D341Med (cell line): ENCODE measurements at places on chromosomes 4 and X.

DNA sequence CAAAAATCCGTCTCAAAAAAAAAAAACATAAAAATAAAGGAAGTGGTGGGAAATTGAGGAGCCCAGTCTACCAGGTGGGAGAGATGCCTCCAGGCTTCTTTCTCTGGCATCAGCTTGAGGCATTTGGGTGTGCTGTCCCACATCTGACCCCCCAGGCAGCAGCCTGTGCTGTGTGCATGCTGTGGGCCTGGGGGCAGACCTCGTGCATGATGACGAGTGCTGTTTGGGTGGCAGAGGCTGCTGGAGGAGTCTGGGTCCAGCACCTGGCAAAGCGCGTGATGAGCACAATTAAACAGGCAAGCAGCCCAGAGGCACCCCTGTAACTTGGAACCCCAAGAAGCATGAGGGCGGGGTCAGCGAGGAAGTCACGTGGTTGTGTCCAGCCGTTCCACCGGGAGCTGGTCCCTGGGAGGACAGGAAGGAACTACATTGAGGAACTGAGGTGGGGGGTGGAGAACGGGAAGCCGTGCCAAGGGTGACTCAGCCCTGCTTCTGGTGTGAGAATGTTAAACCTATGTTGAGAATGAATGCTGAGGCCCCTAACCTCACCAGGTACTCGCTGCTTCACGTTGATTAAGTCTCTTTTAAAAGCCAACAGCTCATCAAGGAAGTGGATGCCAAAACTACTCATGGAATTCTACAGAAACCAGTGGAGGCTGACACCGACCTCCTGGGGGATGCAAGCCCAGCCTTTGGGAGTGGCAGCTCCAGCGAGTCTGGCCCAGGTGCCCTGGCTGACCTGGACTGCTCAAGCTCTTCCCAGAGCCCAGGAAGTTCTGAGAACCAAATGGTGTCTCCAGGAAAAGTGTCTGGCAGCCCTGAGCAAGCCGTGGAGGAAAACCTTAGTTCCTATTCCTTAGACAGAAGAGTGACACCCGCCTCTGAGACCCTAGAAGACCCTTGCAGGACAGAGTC, 6.1 kb downstream of the TACC3 start:
- no peak for DNase-seq

DNA sequence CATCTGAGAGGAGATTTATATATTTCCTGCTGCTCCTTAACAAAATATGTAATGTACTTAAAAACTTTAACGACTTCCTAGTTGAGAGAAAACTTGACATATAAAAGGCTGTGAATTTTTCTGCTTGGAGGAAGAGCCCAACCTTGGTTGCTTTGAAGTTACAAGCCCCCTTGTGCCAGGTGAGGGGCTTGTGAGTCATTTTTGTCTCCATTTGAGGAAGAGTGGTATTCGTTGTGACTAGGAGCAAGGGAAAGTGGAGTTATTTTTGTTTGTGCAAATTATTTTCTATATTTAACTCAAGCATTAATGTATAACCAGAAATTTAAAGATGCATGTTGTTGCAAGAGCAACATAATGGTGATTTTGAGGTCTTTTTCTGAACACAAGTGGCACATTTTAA, 99.0 kb upstream of the DDX3X start:
- no peak for DNase-seq

DNA sequence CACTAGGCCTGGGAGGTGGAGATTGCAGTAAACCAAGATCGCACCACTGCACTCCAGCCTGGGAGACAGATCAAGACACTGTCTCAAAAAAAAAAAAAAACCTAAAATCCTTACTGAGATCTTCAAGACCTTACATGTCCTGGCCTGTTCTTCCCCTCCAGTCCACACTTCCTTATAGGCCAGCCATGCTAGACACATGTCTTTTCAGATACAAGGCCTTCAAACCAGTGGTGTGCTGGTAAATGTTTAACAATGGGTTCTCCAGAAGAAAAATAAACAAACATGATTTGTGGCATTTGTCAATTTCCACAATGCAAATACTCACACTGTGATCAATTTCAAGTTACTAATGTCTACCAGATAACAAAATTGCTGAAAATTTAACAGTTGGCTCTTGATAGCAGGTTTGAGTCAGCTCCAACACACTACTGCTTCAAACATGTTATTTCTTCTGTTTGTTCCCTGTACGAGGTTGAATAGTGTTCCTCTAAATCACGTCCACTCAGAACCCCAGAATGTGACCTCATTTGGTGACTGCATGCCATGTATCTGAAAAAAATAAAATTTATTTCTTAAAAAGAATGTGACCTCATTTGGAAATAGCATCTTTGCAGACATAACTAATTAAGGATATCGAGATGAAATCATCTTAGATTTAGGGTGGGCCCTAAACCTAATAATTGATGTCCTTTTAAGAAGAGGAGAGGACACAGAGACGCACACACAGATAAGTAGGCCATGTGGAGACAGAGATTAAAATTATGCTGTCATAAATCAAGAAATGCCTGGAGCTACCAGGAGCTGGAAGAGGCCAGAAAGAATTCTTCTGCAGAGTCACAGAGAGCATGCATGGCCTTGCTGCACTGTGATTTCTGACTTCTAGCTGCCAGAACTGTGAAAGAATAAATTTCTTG, 144.4 kb downstream of the ZNF674 start:
- no peak for DNase-seq

GRCh38 chr4:44616621-44617020, 34.8 kb downstream of the YIPF7 start:
- DNase-seq: no peak

GRCh38 chr4:7938609-7939376, 868 bp downstream of the AFAP1 start:
- DNase-seq: peak; percentile 68

DNA sequence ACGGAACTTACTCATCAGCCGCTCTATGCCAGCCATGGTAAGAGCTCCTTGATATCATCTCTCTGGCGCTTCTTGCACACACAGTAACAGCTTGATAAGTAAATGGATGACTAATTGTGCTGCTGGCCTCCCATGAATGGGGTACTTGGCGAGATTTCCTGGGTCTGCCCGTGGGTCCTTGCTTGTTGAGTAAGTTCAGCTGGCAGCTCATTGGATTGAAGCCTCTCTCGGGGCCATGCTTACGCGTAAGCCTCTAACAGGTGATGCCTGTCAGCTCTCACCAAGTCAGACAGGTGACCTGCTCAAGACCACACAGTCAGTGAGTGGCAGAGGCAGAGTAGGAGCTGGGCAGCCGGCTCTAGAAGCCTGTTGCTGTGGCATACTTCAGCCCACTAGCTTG, 7.7 kb downstream of the NSG1 start:
- no peak for DNase-seq

- DNase-seq: no peak
Observed at GRCh38 chr4:76990288-76991080, 40.9 kb downstream of the SEPTIN11 start.

GRCh38 chrX:13669246-13669737, 16.4 kb downstream of the TCEANC start:
- DNase-seq: no peak

DNA sequence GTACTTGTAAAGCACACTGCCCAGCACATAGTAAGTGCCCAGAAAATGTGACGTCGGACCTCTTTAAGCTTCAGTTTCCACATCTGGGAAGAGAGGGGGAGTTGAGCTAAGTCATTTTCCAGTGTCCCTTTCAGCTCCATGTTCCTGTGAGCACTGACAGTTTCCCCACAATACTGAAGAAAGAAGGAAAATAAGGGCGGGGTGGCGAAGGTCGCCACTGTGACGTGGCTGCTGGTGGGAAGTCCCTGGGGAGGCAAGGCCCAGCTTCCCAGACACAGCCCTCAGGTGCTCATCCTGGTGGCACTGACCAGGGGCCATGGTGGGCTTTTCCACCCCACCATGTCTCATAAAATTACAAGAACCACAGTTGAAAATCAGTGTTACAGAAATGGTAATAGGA, 121.8 kb downstream of the PTTG2 start:
- no peak for DNase-seq

- no peak for DNase-seq
Observed at GRCh38 chrX:38563030-38563429, 1.7 kb downstream of the TSPAN7 start.

GRCh38 chrX:68121371-68121770, 311.9 kb downstream of the OPHN1 start:
- DNase-seq: no peak

DNA sequence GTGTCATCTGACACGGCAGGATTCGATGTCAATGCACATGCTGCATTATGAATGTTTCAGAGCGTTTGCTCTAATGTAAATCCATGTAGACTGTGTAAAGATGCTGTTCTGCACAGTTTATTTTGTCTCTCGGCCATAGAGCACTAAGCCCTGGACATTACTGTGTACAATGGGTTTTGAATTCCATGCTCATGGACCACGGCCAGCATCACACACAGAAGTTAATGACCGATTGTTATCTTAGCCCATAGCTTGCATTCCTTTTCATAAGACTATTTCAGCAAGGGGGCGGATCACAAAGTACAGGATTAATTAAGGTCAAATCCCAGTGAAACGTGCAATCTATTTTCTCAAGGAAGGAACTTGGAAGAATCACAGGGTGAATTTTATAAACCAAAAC, 286.1 kb upstream of the TENM3 start:
- DNase-seq: no peak

DNA sequence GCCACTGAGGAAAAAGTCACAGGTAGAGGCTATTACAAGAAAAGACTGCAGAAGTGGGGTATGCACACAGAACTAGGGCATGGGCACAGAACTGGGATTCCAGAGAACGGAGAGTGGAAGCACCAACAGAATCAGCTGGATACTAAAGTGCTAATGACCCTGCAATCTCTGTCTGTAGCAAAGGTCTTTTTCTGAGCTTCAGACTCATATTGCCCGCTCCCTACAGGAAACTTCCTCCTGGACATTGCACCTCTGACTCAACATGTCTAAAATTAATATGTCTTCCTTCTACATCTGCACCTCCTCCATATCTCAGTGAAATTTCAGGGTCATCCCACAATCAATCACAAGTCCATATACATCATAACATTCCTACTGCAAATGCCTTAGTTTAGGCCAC, 5.3 kb upstream of the CAMK2D start:
- no peak for DNase-seq

GRCh38 chr4:142473218-142473959, 372.7 kb downstream of the INPP4B start:
- DNase-seq: no peak

GRCh38 chr4:112321776-112322684, 24.9 kb downstream of the ALPK1 start:
- peak; percentile 48 for DNase-seq

DNA sequence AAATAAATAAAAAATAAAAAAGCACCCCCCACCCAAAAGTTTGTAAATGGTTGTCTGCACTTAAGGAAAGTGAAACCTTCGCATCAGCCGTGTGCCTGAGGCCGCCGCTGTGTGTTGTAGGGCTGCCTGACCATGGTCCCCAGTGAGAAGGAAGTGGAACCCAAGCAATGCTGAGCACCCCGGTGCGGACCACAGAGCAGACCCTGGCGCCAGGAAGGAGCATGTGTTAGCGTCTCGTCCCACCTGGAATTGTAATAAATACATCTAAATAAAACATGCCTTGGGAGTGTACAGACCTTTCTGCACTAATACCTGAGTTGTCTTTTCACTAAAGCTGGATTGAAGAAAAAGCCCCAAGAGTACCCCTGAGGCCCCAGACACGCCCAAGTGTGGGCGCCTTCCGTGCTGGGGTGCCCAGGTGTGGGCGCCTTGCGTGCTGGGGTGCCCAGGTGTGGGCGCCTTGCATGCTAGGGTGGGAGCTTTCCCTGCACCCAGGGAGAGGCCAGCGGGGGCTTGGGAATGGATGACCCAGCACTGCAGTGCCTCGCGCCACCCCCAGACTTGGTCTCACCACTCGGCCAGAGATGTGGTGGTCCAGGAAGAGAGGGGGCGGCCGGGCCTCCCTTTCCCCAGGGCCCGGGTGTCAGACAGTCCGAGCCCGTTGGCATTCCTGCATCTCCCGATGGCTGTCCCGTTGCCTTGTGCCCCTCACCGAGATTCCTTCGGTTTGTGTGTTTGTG, 33.7 kb downstream of the HTT-AS start:
- no peak for DNase-seq

- DNase-seq: no peak
Observed at GRCh38 chr4:100889898-100890297, 372.1 kb upstream of the EMCN start.

- DNase-seq: no peak
Observed at GRCh38 chrX:38636949-38637819, 75.8 kb downstream of the TSPAN7 start.

DNA sequence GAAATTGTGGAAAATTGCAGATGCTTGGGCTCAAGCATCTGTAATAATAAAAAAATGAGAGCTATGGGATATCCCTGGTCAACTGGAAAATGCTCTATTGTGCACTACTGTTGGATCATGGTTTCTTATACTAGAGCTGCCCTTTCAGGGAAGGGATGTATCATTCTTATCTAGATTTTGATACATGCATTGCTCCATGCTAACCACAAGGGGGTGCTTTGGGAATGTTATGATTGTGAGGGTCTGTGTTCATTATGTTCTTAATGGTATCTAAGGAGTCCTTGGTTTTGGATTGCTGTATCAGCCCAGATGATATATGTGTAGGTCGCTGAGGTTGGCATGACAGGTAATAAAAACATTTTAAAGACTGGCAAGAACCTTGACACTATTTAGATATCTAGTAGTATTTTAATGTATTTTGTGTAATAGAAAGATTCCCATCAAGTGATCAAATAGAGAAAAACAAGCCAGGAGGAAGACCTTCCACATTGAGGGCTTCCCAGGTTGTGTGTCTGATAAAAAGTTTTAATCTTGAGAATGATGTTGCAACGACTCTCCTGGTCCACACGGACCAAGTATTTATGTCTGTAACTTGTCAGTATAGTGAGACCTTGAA, 49.2 kb upstream of the TLR2 start:
- peak; percentile 47 for DNase-seq

DNA sequence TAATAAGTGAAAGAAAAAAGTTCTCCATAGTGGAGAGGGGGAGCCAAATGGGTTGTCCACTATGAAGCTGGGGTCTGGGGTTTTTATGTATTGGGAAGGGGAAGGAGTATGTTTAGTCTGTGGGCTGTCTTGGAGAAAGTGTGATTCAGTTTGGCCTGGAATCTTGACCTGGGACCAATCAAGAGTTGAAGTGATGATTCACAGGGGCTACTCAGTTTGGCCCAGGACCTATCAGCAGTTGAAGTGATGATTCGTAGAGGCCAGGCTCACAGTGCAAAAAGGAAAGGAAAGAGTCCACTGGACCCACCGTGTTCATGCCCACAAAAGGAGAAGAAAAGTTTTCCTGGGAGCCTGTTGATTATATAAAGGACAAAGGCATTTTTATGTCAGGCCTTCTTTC, 47.3 kb upstream of the RAB9B start:
- DNase-seq: no peak

- peak; percentile 20 for DNase-seq
Observed at GRCh38 chr4:20356565-20356964, 104.9 kb downstream of the SLIT2 start.

DNA sequence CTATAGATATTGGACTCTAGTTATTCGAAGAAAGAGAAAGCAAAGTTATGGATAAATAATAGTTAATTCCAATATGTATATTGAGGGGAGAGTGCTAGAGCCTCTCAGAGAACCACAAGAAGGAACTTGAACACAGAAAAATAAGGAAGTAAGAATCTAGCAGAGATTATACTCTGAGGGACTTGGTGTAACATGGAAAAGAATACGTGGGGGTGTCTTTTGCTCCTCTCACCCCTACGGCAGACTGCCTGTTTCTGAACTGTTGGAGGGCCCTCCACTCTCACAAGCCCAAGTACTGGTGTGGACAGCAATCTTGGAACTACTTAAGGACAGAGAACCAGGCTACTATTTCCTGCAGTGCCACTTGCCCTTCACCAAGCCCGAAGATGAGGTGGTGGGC, 1174.4 kb upstream of the PCDH10 start:
- no peak for DNase-seq
